ENCODE measurements at places on chromosomes 2 and 18.

DNA sequence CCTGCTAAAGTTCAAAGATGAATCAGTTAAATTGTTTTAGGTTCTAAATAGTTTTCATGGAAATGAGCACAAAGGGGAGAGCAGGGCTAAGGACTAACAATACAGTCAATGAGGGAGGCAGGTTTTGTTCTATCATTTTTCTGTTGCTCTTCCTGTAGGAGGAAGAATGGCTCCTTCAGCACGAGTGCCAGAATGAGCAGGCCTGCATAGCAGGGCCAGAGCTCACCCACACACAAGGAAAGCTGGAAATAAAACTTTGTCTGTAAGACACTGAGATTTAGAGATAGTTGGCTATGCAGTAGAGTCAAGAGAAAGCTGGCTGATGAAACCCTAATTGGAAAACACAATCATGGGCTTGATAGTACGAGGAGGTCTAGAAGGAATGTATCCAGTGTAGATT lies 313.3 kb downstream of the MBD2 start:
- no peak for DNase-seq

DNA sequence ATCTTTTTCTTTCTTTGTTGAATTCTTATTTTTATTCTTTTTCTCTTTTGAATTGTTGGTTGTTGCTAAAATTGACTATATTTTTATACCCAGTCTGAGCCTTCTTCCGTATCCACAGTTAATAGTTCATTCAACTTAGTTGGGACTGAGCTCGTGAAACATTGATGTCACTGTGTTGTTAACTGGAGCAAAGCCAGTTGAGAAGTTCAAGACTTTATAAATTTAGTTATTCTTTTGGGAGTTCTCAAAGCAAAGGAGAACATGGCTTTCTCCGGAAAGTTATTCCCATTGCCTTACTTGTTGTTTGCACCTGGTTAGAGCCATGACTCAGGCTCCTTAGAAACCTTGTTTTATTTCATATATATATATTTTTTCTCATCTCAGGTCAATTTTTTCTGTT lies 8.8 kb downstream of the CTLA4 start:
- no peak for DNase-seq

- no peak for DNase-seq
Observed at GRCh38 chr2:28702878-28703277, 48.8 kb upstream of the PPP1CB start.

- DNase-seq = no peak
Observed at GRCh38 chr2:152647552-152647951, 69.7 kb downstream of the PRPF40A start.

DNA sequence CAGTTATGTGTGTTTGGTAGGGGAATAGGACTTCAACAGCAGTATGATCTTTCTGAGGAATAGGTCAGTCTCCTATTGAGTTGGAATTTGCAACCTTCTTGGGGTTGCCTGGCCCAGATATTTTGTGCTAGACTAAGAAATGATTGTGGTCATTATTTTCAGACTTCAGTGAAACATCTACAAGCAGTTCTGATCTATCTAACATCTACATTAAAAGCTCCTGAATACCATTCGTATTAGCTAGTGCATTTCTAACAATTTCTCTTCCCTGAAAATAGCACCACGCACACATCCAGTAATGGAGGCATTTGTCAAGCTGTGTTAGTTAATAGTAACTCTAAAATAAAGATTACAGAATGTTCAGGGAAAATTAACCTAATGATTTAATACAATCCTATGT lies 179.3 kb downstream of the FIGN start:
- no peak for DNase-seq

- DNase-seq = no peak
Observed at GRCh38 chr2:230128623-230129342, 60.1 kb upstream of the SLC16A14 start.

DNA sequence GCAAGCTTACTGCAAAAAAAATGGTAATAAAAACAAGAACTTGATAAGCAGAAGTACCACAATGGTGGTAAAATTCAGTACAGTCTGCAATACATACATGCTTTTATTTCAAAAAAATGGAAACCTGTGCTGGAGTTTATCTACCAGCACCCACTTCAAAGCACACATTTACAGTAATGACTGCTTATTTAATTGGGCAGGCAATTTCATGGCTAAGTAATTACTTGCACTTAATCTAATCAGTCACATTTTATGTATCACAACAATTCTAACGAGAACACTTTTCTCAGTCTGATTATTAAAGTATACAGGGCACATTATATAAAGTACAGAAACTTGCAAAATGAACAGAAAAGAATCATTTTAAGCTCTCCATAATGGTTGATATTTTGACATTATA lies 5.2 kb downstream of the APCDD1 start:
- no peak for DNase-seq

DNA sequence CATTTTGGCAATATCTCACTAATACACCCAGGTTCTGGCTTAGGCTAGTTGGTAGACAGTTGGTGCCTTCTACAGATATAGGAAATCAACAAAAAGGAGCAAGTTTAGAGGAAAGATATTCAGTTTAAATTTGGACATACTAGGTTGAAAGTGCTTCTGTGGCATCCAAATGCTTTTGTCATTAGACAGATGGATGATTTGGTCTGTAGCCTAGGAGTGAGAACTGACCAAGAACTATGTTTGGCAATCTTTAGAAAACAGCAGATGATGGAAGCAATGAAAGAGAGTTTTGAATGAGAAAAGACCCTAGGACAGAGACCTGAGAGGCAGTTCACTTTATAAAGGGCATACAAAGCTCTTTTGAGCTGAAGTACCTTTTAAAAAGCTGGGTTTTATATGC lies 201.3 kb upstream of the FSHR start:
- DNase-seq = no peak

GRCh38 chr18:79634593-79635426 lies 44.8 kb upstream of the CTDP1 start:
- no peak for DNase-seq

DNA sequence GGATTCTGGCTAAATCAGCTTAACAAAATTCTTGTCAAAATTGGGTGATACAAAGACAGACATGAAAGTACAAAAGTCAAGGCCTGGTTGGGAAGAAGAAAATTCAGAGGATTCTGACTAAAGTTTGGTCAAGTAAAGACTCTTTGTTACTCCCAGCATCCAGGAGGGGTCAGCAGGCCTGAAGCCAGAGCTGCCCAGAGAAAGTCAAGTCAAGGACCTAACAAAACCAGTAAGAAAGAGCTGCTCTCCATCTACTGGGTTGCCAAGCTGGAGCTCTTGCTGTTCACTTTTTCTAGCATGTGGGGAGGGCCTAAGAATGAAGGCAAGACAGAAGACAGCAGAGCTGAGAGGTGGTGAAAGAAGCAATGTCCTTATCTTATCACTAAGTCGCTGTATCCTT lies 143.3 kb downstream of the C1D start:
- no peak for DNase-seq

DNA sequence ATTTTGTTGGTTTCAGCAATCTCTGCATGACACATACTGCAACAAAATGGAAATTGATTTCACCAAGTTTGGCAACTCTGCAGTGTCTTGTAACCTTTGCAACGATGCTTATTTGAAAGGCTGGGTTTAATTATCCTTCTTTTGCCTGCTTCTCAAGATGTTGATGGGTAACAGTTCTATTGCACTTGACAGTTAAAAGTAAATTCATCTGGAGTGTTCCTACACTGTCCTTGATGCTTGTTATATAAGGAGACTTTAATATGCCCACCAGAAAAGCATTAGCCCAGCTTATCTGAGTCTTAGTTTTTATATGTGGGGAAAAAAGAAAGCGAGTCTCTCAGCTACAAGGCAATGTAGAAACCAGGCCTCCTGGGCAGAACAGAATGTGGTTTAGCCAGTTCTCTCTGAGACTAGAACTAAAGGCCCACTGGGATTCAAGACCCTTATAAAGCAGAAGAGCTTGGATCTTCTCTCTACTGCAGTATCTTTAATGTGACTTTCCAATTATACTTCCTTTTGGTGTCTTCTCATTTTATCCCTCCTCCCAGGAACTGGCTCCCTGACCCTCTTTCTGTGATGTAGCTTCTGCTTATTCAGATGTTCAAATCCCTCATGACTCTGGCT lies 106.8 kb upstream of the LYPD6 start:
- no peak for DNase-seq

DNA sequence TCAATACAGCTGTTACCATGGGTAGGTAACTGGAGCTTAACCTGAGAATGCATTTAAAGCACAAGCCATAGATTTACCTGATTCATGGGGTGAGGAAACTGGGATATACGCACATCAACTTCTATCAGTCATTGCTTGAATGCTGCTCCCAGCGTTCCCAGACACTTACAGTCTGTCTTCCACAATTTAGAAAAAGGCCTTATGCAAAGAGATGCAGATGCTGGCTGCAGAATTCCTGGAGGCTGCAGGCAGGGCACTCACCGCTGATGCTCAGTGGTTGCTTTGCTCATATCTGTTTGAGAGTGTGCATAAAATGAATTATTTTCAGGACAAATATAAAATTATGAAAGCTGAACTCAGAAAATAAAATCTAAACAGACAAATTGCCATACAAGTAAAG lies 950.7 kb upstream of the PIK3C3 start:
- DNase-seq = no peak

GRCh38 chr2:229783108-229783721 lies 68.9 kb upstream of the DNER start:
- no peak for DNase-seq

DNA sequence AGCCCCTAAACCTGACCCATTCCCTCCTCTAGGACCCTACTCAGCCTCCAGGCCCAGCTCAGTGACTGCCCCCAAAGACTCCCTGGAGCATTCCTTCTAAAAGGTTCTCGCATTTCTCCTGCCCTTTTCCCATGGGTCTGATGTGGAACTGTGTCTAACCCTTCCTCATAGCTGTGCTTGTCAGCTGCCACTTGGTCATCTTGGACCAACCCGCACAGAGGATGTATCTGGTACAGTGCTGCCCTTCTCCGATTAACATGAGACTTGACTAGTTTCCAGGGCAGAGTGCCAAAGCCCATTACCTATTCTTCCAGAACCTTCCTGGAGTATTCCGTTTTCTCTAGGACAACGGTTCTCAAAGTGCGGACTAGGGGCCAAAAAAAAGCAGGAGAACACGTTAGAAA lies 518 bp upstream of the NFU1 start:
- no peak for DNase-seq

DNA sequence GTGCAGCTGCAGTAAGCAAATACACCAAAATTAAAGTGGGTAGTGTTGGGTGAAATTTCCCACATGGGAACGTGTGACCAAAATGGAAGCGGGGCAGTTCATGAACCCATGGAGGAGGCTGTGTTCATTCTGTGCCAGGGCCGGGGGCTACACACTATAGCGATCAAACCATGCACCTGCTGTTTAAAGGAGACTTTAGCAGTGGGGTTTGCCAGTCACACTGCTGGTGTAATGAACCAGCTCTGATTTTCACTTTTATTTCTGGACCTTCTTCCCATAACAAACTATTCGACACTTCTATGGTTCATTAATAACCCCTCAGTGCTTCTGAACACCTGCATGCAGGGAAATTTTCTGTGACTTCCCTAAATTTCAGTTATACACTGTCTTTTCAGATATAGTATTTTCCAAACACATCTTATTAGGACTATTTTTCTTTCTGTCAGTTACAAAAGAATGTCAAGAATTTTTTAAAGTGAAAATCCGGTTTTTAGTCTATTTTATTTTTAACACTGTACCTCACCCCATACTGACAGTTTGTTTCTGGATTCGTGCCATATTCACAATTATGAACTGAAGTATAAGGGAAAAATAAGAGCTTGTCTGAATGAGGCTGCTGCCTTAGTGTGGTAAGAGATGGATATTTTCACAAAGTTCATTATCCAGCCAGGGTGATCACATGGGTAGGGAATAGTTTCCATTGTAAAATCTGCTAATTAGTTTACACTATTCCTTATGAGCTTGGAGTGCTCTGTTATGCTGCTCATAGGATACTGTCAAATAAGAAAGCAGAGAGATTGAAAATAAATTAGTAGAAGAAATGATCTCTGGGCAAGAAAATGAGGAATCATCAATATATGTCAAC lies 111.3 kb upstream of the CAVIN2 start:
- no peak for DNase-seq

DNA sequence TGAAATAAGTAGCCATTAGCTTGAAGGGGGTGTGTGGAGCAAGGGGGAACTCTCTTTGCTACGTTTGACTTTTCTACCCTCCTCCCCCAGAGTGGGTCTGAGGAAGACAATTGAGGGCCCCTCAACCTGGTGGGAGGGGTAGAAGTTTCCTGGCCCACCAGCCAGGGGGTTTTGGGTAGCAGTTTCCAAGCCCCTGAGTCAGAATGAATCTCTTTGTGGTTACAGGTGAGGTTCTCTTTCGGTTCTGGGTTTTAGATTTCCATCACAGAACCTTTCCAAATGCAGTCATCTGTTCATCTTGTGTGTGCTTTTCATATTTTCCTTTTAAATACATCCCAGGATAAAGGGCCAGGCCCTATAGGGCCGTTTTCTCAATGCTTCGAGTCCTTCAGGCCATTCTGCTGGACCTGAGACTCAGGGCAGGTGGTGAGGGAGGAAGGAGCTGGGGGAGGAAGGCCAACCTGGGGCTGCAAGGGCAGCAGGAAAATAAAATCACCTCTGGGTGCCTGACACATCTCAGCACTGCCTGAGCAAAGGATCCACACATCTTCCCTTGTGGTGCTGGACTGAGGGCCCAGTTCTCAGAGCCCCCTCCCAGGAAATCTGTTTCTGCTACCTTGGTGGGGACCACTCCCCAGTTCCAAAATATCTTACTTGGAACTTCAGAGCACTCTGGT lies 4.7 kb downstream of the LBH start:
- no peak for DNase-seq

GRCh38 chr2:21198637-21199036 lies 74.9 kb downstream of the TDRD15 start:
- no peak for DNase-seq

- DNase-seq = no peak
Observed at GRCh38 chr18:32549248-32550110, 78.8 kb upstream of the GAREM1 start.

GRCh38 chr2:239608260-239608659 lies 207.4 kb upstream of the HDAC4 start:
- DNase-seq = no peak

- no peak for DNase-seq
Observed at GRCh38 chr2:174493549-174494331, 6.9 kb upstream of the GPR155 start.

- DNase-seq = no peak
Observed at GRCh38 chr2:230268606-230269243, 43.2 kb downstream of the SP140 start.

DNA sequence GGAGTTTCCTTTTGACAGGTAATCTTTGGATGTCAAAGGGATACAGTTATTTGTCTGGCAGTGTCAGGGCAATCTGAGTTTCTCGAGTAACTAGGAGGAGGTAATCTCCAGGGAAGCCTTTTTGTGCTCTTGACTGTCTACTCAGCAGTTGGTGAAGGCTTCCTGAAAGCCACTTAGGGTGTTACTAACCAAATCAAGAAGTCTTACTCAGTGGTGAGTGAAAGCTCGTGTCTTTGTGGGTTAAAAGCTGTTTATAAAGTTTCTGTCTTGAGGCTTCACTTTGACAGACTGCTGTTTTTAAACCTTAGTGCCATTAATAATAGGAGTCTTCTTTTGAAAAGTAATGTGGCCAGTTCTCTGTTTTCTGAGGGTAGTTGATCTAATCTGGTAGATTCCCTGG lies 1.7 kb downstream of the THSD7B start:
- DNase-seq = no peak

- DNase-seq = no peak
Observed at GRCh38 chr2:205679410-205680009, 2.8 kb upstream of the NRP2 start.
